Endothelial cell of umbilical vein (primary cell): ENCODE measurements at places on chromosomes 1 and 21. TPM values are rescaled to one million over a fixed set of nuclear protein-coding genes. Genes with fewer than 3 reads are reported as not detected.

The RNU1-4 gene
- total RNA-seq, result 1,319 and 2,019 TPM in 2 replicates

DNA sequence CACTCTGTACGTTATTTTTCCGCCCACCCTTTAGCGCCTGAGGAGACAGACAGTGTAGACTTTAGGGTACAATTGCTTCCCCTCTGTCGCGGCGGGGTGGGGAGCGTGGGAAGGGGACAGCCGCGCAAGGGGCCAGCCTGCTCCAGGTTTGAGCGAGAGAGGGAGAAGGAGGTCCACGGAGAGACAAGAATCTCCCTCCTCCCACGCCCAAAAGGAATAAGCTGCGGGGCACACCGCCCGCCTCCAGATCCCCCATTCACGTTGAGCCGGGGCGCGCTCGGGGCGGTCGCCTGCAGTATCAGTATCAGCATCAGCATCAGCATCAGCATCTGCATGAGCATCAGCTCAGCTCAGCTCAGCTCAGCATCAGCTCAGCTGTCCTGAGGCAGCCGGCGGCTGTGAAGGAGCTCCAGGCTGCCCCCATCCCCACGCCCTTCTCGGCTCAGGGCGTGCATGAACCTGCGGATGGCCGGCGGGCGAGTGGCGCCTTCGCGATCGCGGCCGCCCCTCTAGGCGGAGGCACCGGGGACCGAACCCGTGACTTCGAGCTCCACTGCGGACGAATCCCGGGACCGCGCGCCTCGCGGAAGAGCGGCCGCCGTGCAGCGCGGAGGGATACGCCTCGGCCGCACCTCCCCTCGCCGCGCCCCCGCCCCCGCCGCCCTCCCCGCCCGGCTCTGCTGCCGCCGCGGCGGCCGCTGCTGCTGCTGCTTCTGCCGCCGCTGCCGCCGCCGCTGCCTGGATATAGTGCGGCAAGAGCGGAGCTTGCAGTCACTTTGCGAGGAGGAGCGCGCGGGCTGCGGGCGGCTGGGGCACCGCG is at the start of gene NCAM2:
Gene NCAM2 (plus strand): TSS at position 774 of the 820 bp plus-strand sequence.
- no peaks in the 10 kb centered on the region for H3K36me3 ChIP-seq
- H3K27ac ChIP-seq, result no peak within 1 kb of the TSS
- peak within 1 kb of the TSS; percentile 68 for H3K4me3 ChIP-seq
- H3K27me3 ChIP-seq, result peaks cover 6% of the 10 kb centered on the region
- DNase-seq, result peak; percentile 4
- peaks cover 9% of the 10 kb centered on the region for H3K4me1 ChIP-seq

GRCh38 chr1:112702420-112703261 is 4.3 kb downstream of the RHOC start:
- H3K4me3 ChIP-seq, result no peak overlapping the region
- peak overlapping the region; percentile 88 for H3K27ac ChIP-seq
- peaks cover 74% of the 10 kb centered on the region for H3K4me1 ChIP-seq

DNA sequence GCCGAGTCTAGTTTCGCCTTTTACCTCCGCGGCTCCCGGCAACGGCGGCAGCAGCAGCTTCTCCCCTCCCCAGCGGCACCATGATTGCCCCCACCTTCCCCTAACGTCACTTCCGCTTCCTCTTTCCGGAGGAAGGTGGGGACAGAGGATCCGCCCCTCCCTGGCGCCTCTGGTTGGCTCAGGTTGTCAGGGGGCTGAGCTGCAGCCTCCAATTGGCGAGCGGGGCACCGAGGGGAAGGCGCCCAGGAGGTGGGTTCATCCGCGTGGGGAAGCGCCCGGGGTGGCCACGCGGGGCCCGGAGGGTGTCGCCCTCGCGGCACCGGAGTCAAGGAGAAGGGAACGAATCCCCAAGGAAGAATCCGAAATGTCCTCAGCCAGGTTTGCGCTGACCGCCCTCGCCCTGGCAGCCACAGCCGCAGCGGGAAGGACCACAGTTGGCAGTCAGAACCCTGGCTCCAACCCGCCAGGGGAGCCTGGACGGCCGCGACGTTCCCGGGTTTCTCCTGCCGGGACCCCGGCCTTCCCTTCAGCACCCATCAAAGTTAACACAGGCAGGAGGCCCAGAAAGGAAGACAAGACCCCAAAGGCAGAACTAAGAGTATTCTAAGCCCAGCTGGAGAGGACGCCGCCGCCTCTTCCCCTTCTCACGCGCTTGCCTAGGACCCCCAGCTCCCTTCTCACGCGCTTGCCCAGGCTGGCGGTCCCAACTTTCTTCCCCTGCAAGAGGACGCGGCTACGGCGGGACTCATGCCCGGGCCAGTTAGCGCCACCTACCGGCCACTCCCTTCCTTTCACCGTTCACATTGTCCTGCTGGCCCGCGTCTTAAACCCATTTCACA is at the start of gene MTF1:
Gene MTF1 (minus strand): TSS at position 86 of the 839 bp plus-strand sequence. CDS start 1,934 bp downstream, outside the sequence.
- H3K4me1 ChIP-seq, result peaks cover 11% of the 10 kb centered on the region
- H3K36me3 ChIP-seq, result peaks cover 3% of the 10 kb centered on the region
- H3K4me3 ChIP-seq, result peak within 1 kb of the TSS; percentile 87

DNA sequence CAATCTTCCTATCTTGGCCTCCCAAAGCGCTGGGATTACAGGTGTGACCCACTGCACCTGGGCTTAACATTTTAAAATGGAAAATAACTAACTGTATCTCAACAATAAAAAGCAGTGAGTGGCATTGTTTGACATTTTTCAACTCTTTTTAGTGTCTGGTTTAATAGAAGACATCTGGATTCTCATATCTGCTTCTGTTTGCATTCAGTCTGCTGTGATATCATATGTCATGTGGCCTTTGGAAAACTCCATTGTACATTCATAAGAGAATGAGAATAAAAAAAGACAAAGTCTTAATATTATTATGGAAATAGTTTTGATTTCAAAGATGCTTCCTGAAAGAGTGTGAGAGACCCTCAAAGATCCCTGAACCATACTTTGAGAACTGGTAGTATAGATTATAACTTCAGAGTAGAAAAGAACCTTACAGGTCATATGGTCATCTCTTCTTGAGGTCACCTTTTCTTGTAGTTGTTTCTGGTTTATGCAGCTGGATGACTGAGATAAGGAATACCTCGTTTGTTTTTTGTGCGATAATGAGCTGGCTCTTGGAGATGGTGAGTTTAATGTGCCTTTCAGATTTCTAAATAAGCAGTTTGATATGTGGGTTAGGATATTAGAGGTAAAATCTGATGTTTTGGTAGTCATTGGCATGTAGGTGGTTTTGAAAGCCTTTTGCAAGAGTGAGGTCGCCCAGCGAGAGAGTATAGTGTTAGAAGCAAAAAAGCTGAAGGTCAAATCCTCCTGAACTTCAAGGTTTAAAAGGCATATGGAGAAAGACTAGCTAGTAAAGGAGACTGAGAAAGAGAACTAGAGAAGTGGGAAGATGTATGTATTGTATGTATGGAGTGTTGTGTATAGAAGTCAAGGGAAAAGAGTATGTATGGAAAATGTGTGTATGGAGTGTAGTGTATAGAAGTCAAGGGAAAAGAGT is 17.2 kb downstream of the CEP350 start:
- peaks cover 3% of the 10 kb centered on the region for H3K36me3 ChIP-seq
- peak; percentile 82 for DNase-seq
- no peaks in the 10 kb centered on the region for H3K27me3 ChIP-seq
- no peak overlapping the region for H3K27ac ChIP-seq
- H3K4me1 ChIP-seq, result peaks cover 15% of the 10 kb centered on the region

DNA sequence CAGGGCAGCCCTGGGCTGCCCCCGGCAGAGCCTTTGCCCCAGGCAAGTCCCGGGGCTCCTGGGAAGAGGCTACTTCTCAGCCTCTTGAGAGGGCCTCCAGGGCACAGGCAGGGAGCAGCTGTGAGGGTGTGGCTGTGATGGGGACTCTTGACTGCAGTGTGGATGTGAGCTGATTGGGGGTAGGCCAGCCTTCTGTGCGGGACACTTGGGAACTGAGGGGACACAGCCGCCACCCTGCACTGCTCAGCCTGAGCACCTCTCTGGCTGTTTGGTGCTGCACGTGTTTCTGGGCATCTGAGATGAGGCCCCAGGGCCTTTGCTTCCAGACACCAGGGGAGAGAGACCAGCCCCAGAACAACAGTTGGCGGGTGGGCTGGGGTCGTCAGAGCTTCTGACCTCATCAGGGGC is 62.1 kb downstream of the SKI start:
- H3K27ac ChIP-seq, result peak overlapping the region; percentile 87
- H3K36me3 ChIP-seq, result no peaks in the 10 kb centered on the region
- no peak overlapping the region for H3K4me3 ChIP-seq

DNA sequence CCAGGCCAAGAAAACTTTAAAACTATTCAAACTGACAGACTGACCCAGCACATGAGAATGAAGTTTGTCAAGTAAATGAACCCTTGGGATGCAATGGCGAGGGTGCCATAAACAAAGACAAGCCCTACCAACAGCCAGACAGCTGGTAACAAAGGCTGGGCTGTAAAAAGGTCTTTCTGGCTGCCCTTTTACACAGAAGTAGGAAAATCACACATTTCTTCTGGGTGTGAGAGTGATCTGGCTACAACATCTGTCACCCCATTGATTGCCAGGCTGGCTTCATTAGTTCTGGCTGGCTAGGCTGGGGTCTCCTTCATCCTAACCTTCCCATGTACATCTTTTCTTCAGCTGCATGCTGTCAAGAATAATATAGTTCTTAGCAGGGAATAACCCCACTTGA is 83.6 kb upstream of the FOXD3 start:
- H3K4me1 ChIP-seq, result no peaks in the 10 kb centered on the region
- DNase-seq, result no peak
- H3K36me3 ChIP-seq, result no peaks in the 10 kb centered on the region
- no peaks in the 10 kb centered on the region for H3K27me3 ChIP-seq
- no peak overlapping the region for H3K4me3 ChIP-seq

DNA sequence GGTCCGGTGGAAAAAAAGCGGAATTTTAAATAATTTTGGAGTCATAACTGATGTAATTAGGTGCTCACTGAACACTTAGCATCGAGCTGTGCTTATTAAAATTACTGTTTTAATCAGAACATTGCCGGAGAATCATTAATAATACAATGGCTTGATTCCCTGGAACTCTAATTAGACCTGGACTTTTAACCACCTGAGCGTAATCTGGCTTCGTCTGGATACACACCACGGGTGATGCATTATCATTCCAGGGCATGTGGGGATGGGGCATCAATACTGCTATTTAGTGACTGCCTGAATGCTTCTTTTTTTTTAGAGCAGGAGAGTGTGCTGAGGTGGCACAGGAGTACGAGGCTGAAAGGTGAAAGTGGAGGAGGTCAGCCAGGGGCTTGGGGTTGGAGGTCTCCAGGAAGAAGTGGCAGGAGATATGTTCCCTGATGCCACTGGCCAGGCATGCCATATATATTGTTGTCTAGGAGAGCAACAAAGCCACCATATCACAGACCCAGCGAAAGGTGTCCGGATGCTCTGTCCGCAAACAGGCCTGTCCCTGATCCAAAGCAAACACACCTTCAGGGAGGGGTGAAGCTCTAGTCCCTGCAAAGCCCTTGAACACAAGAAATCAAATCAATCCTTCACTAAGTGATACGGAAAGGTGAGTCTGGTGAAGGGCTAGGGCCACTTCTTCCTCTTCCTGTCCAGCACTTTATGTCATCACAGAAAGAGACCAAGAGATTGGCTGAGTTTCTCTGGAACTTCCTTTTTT is 125.2 kb downstream of the PLXNA2 start:
- peaks cover 12% of the 10 kb centered on the region for H3K4me1 ChIP-seq
- no peak overlapping the region for H3K4me3 ChIP-seq
- no peak overlapping the region for H3K27ac ChIP-seq
- no peaks in the 10 kb centered on the region for H3K27me3 ChIP-seq
- DNase-seq, result no peak

DNA sequence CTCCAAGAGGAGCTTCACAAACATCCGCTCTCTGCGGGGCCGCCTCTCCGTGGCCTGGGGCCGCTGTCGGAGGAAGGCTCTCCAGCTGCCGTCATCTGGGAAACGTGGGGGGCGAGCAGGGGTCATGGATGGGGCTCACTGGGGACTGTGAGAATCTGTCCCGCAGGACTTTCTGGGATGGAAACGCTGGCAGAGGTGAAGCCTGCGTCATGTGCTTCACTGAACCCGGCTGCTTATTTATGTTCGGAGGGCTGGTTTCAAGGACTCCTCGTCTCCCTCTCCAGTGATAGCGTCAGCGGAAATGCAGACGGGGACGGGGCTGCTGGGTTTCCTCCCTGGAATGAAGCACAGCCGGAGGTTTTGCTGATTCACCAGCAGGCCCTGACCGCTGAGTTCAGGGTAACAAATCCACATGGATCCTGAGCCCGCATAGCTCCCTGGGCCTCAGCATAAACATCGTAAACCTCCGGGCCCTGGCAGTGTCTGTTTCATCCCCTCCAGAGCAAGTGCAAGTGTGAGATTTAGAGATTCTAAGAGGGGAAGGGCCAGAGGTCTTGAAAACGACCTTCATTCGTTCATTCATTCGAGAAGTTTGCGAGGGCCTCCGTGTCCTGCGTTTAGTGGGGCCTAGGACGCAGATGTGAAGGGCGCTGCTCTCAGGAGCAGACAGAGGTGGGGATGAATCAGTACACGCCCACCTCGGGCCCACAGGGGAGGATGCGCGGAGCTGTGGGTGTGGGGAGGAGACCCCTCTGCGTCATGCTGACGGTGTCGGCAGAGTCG is 7.0 kb upstream of the POFUT2 start:
- peak; percentile 98 for DNase-seq
- H3K27ac ChIP-seq, result peak overlapping the region; percentile 100

DNA sequence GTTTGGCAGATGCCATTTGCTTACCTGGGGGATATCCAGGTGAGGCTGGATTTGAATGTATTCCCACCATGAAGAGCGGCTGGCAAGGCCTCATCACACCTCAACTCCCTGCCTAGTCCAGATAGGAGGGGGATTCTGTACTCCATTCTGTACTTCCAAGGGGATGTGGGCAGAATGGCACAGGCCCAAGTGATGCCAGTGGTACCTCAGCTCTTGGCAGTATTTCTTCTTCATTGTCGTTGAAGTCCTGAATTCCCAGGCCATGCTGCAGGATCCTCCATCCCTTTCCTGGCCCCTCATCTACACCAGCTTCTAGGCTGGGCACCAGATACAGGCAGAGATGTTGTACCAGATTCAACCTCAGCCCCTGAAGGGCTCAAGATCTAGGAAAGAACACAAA is 47.9 kb downstream of the KLHDC7A start:
- H3K4me3 ChIP-seq, result no peak overlapping the region
- H3K36me3 ChIP-seq, result no peaks in the 10 kb centered on the region
- no peaks in the 10 kb centered on the region for H3K27me3 ChIP-seq

- H3K4me1 ChIP-seq, result peaks cover 9% of the 10 kb centered on the region
- no peak overlapping the region for H3K4me3 ChIP-seq
These were observed 45.6 kb downstream of the SRRM1 start for GRCh38 chr1:24688621-24689195.

- peaks cover 39% of the 10 kb centered on the region for H3K4me1 ChIP-seq
- peak overlapping the region; percentile 84 for H3K27ac ChIP-seq
- DNase-seq, result peak; percentile 80
- no peaks in the 10 kb centered on the region for H3K27me3 ChIP-seq
These were observed 271.6 kb downstream of the KCNJ6 start for GRCh38 chr21:37644636-37645035.
